Glutamatergic neuron (in vitro differentiated cells): ENCODE measurements at places on chromosomes 1 and 21.

GRCh38 chr1:50982611-50983010 is 12.6 kb downstream of the CDKN2C start:
- no peak for DNase-seq

GRCh38 chr1:171468120-171468750 is 17.1 kb upstream of the PRRC2C start:
- no peak for DNase-seq

DNA sequence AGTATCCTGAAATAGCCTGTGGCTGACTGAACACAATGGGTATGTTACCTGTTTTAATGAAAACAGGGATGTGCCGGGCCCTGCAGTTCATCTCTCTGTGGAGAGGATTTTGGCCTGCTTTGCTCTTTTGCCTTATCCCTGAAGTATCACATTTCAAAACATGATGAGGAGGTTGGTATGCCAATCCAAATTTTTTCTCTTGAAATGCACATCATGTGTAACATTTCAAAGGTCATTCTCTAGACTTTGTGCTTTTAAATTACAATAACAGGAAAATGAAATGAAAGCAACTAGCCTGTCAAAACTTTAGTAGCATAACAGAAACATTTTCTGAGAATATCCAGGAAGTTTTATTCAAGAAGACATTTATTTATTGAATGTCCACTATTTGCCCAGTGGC is 118.9 kb downstream of the SLC44A5 start:
- DNase-seq = no peak

- no peak for DNase-seq
These were observed 69.1 kb upstream of the ABCG1 start for GRCh38 chr21:42149656-42150473.
